RKO (cell line): ENCODE measurements at places on chromosomes 13 and 19.

GRCh38 chr13:33303855-33304597 is 18.5 kb upstream of the STARD13 start:
- DNase-seq, result no peak

GRCh38 chr19:54517483-54517882 is 14.9 kb downstream of the LAIR2 start:
- peak; percentile 80 for DNase-seq

- DNase-seq, result peak; percentile 46
Measured at GRCh38 chr19:17385878-17386611, 8.0 kb downstream of the CCDC194 start.

GRCh38 chr13:29782798-29783197 is 67.6 kb downstream of the UBL3 start:
- no peak for DNase-seq

DNA sequence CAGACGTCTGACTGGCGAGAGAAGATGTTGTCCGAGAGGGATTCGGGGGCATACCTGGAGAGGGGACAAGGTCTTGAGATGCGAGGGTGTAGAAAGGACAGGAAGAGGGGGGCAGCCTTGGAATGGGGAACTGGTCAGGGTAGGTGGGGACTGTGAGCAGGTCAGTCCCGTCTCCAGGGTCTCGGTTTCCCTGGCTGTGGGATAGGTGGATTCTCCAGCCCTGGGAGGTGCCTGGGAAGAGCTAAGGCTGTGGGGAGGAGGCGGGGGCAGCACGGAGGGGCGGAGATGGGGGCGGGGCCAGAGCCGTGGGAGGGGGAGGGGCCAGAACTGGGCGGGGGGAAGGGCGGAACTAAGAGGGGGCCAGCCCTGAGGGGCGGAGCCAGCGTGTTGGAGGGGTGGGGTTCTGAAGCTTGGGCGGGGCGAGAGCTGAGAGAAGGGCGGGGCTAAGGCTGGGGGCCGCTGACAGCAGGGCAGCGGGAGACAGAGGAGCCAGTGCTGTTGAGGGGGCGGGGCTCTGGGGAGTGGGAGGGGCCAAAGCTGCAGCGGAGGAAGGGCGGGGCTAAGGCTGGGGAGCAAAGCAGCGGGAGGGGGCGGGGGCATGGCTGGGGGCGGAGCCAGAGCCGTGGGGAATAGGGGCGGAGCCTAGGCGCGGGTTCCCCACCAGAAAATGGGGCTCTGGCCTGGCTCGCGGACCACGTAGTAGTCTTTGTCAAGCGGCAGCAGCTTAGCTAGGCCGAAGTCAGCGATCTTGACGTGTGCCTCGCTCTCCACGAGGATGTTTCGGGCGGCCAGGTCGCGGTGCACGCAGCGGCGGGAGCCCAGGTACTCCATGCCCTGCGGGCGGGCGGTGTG is 9.5 kb upstream of the INSL3 start:
- DNase-seq, result peak; percentile 39

DNA sequence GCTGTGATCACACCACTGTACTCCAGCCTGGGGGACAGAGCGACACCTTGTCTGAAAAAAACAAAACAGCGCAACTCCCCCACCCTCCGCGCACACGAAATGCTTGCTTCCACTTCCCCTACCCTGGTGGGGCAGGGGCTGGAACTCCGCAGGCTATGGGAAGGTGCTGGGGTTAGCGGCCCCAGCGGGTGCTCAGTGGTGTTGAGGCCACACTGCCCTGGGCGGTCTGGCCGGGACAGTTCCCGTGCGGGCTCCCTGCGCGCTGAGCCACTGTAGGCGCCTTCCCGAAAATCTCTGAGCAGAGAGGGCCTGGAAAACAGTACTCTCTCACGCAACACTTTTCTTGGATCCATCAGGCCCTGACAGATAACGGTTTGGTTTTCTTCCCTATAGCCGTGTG is 1.1 kb upstream of the WTIP start:
- no peak for DNase-seq

DNA sequence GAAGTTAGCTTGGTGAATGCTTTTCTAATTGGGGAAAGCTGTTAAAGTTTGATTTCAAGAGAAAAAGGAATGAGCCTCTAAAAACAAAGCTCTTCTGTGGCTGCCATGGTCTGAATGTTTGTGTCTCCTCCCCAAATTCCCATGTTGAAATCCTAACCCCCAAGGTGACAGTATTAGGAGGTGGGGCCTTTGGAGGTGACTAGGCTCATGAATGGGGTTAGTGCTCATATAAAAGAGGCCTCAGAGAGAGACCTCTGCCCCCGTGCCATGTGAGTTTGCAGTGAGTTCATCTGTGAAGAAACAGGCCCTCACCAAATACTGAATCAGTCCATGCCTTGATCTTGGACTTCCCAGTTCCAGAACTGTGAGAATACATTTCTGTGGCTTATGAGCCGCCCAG is 56.5 kb downstream of the ARHGEF7 start:
- DNase-seq, result no peak

GRCh38 chr13:45863709-45864590 is 12.4 kb upstream of the SIAH3 start:
- DNase-seq, result no peak

- DNase-seq, result no peak
Measured at GRCh38 chr19:1237027-1237659, 662 bp downstream of the CBARP start.

DNA sequence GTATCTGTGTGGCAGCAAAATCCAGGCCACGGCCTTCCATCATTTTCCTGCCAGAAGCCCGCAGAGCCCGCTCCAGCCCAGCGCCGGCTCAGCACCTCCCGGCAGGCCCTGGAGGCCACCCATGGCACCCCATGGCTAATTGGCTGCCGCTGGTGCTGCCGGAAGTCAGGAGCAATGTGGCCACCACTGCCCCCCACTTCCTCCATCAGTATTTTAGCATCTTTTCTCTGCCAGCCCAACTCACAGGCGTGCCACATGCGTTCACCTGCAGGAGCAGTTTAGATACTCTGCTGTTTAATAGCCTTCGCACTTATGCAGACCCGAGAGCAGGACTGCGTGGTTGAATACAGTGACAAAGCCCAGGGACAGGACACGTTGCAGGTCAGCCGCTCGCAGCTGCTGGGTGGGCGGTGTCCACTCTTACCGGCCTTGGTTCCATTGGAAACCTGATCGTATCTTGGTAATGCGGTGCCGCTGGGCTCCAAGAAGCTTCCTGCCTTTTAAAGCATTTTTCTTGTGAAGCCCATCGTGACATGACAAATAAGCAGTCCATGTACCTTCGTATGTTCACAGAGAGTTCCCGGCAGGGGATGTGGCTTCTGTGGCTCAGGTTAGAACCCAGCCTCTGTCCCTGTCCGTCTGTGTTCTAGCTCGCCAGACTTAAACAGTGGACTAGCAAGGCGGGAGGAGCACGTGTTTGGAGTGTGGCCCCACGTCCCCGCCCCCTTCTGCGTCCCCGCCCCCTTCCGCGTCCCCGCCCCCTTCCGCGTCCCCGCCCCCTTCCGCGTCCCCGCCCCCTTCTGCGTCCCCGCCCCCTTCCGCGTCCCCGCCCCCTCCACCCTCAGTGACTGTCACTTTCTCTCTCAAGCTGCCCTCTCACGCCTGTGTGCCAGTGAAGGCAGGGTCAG is 162.0 kb upstream of the SOX1 start:
- no peak for DNase-seq

DNA sequence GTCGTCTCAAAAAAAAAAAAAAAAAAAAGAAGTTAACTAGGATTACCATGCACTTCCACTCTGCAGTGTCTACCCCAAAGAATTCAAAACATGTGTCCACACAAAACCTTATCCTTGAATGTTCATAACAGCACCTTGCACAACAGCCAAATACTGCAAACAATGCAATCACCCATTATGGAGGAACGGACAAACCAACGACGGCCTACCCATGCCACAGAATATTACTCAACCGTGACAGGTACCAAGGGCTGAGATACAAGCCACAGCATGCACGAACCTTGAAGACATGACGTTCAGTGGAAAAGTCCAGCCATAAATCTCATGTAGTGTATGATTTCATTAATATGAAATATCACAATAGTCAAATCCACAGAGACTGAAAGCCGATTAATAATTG is 3.0 kb upstream of the SHISA7 start:
- DNase-seq, result no peak

DNA sequence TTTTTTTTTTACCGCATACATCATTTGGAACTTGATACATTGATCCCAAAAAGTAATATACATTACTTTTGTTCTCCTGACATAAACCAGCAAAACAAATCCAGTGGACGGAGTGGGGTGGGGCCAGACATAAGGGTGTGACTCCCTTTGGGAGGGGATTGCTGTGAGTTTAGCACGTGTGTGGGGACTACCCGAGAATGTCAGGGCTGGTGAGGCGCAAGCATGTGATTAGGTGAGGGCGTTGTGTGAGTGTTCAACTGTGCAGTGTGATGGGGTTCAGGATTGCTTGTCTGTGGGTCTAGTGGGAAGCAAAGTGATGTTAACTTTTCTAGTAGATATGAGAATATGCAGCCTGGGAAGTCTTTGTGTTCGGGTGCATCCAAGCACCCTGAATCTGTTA is 468.0 kb downstream of the TSHZ3 start:
- DNase-seq, result no peak

DNA sequence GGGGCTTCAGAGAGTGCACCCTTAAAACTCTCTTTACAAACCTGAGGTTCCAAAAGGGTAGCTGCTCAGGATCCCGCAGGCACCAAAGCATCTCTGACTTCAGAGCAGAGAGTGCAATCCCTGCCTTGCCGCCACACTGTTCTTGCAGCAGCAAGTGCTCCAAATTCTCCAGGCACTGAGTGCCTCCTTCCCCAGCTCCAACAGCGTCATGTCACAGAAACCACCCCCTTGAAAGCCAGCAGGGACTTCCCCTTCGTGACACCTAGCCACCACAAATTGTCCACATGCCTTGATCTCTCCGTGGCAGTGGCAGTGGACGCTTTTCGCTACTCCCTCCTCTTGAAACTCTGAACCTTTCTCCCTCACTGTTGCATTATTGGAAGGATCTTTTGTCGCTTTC is 39.9 kb downstream of the MBNL2 start:
- no peak for DNase-seq

DNA sequence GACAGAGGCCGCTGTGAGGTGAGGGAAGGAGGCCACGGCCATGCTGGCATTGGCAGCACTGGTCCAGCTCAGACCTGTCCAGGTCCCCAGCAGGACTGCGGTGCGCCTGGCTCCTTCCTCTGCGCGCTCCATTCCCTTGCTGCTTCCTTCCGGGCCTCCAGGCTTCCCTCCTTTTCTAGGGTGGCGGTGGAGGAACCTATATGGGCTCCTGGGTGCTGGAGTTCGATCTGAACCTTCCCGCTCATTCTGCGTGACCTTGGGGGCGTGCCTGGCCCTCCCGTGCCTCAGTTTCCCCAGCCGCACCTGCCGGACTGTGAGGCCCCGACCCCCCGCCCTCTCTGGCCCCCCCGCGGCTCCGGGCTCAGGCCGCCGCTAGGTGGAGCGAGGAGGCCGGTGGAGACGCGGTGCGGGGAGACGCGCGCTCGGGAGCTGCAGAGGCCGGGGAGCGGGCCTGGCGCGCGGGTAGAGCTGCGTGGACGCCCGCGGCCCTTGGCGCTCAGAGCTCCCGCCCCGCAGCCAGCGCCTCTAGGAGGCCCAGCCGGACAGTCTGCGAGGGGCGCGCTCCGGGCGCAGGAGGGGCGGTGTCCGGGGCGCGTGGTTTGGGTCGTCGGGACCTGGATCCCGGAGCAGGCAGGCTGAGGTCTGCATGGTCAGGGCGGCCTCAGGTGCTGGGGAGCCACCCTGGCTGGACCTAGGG is 29.9 kb downstream of the EFNA2 start:
- DNase-seq, result no peak

DNA sequence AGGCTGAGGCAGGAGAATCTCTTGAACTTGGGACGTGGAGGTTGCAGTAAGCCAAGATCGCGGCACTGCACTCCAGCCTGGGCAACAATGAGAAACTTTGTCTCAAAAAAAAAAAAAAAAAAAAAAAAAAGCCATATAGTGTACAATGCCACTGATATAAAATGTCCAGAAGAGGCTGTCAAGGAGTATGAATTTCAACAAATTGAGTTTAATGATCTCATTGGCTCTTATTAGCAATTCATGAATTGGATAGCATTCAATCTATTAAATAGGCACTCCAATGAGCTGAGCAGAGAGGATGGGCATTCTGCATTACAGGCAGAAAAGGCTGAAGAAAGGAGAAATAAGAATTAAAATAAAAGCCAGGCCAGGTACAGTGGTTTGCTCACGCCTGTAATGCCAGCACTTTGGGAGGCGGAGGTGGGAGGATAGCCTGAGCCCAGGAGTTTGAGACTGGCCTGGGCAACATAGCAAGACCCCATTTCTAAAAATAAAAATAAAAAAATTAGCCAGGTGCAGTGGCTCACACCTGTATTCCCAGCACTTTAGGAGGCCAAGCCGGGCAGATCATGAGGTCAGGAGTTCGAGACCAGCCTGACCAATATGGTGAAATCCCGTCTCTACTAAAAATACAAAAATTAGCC is 757 bp upstream of the LMNB2 start:
- DNase-seq, result no peak

DNA sequence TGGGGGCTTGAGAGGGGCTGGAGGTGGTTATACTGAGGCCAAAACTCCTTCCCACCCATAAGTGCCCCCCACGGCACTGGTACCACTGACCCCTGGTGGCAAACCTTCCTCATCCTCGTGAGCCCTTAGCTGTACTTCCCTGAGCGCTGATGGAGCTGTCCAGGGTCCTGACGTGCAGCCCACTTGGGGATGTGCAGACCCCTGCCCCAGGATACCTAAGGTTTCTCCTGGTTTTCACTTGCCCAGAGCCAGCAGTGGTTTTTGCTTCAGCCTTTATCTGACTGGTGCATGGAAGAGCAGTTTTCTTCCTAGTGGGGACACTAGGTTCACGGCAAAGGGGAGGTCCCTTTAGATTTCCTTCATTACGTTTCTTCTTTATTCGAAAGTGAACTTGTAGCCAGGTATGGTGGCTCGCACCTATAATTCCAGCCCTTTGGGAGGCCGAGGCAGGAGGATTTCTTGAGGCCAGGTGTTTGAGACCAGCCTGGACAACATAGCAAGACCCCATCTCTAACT is 28.7 kb upstream of the KCTD15 start:
- peak; percentile 30 for DNase-seq

DNA sequence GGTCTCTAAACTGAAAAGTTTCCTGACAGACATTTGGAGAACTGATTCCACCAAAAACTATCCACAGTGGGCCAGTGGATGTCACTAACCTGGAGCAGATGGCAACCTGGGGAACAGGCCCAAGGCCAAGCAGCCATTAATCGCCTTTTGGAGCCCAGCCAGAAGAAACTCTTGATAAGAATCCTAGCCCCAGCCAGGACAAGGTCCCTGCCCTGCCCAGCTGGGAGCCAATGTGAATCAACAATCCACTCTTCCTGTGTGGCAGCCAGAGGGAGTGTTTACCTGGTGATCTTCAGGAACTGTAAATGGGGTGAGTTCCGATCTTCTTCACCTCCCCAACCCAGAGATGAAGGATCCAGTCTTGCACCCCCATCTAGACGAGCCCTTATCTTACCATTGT is 14.5 kb upstream of the IGSF23 start:
- no peak for DNase-seq

- DNase-seq, result peak; percentile 57
Measured at GRCh38 chr19:13742756-13743155, 21.6 kb upstream of the MRI1 start.

- no peak for DNase-seq
Measured at GRCh38 chr13:23613596-23613995, 43.4 kb downstream of the TNFRSF19 start.

GRCh38 chr13:68173111-68173510 is 943.0 kb upstream of the PCDH9 start:
- DNase-seq, result no peak
